ENCODE measurements at places on chromosomes 5 and 9. TPM values are rescaled to one million over a fixed set of nuclear protein-coding genes. Genes with fewer than 3 reads are reported as not detected.

DNA sequence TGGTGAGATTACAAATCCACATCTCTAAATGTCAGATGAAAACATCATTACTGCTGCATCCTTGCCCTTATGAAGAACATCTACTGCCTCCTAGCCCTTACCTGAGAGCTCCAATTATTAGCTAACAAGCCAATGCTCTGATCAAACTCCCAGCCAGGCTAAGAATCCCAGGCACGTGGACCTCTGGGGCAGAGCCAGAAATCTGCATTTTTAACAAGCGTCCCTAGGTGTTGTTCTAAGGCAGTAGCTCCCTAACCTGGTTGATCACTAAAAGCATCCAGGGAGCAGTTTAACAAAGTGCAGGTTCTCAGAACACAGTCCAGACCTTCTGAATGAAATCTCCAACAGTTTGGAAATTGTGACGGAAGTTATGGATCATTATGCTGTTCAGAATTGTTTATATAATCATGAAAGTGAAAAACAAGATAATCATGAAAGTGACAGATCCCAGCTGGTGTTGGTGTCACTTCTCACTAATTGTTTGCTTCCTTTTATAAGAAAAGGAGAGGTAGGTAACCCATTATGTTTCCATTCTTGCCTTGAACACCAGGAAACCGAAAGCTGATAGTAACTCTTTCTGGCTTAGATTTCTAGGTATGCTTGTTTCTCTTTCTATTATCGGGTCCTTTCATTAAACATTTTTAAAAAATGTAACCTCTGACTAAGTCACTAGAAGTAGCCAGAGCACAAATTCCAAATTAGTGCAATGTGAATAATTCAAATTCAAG lies 216.5 kb upstream of the NR4A3 start:
- no peak for DNase-seq
- no peaks in the 10 kb centered on the region for H3K27me3 ChIP-seq
- no peaks in the 10 kb centered on the region for H3K36me3 ChIP-seq
- H3K4me3 ChIP-seq = no peak overlapping the region
- no peak overlapping the region for H3K27ac ChIP-seq
- H3K4me1 ChIP-seq = no peaks in the 10 kb centered on the region

DNA sequence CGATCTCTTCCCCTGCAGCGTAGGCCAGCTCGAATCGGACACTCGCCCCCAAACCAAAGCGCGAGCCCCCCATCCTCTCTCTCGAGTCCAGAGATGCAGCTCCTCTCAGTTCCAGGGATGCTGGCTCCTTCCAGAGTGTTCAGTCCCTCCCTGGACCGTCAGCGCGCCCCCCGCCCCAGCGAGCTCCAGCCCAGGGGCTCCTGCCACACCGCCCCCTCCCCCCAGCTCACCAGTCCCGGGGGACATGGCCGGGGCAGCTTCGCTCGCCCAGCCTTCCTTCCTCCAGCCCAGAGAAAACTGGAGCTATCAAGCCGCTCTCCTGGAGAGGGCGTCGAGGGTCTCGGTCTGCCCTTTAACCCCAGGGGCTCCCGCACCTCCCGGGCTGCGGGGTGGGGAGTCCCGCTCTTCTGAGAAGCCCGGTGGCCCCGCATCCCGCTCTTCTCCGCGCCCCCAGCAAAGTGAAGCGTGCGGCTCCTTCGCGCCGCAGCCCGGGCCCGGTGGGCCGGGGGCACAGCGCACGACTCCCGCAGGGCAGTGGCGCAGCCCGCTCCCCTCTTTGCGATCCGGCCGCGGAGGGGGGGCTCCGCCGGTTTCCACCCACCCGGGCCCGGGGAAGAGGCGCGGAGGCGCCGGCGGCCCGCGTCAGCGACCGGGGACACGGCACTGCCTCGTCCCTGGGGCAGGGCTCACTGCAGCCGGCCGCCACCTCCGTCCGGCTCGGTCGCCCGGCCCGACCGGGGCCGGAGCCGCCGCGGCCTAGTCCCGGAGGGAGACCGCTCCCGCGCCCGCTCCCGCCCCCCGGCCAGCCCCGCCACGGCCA lies 587 bp downstream of the MIER3 start:
- peaks cover 3% of the 10 kb centered on the region for H3K4me1 ChIP-seq
- H3K27me3 ChIP-seq = peaks cover 18% of the 10 kb centered on the region
- peak overlapping the region; percentile 69 for H3K4me3 ChIP-seq
- H3K27ac ChIP-seq = peak overlapping the region; percentile 68
- peaks cover 5% of the 10 kb centered on the region for H3K36me3 ChIP-seq
- peak; percentile 28 for DNase-seq

GRCh38 chr9:109311731-109312130 lies 9.1 kb downstream of the EPB41L4B start:
- H3K4me1 ChIP-seq = no peaks in the 10 kb centered on the region
- peaks cover 43% of the 10 kb centered on the region for H3K27me3 ChIP-seq
- no peak for DNase-seq
- H3K4me3 ChIP-seq = no peak overlapping the region
- no peak overlapping the region for H3K27ac ChIP-seq
- no peaks in the 10 kb centered on the region for H3K36me3 ChIP-seq

GRCh38 chr5:64811050-64811640 lies 42.4 kb downstream of the CWC27 start:
- H3K36me3 ChIP-seq = no peaks in the 10 kb centered on the region
- H3K4me3 ChIP-seq = no peak overlapping the region
- H3K27ac ChIP-seq = no peak overlapping the region
- H3K27me3 ChIP-seq = no peaks in the 10 kb centered on the region
- H3K4me1 ChIP-seq = no peaks in the 10 kb centered on the region

- no peak overlapping the region for H3K27ac ChIP-seq
- no peak overlapping the region for H3K4me3 ChIP-seq
- H3K4me1 ChIP-seq = no peaks in the 10 kb centered on the region
- no peak for DNase-seq
Measured at GRCh38 chr5:54719384-54720283, 202.1 kb downstream of the SNX18 start.

DNA sequence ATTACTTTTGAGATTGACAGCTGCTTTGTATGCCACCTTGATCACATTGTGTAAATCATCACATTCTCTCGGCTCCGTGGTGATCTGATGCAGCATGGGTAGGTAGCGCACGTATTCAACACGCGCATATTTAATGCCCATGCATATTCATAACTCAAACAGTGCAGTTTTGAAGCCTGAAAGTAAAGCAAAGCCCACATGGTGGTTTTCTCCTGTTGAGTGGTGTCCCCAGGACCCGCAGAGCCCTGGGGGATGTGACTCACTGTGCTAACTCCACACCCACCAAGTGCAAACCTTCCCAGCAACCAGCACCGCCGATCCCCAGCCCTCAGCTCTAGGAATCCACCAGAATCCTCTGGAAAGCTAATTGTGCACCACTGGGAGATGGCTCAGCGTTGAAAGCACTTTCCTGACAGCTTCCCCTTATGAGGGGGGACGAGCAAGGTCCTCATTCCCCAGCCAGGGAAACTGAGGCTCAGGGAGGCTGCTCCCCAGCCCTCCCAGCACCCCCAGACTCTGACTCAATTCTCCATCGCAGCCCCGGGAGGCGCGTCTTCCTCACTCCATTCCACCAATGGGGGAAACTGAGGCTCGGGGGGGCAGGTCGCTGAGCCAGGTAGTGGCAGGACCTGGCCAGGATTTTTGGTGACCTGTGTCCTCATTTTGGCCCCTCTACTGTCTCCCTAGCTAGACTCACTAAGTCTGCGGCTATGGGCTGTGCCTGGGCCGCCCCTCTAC lies 46.4 kb downstream of the SARDH start:
- DNase-seq = no peak
- H3K27ac ChIP-seq = no peak overlapping the region
- H3K4me3 ChIP-seq = no peak overlapping the region
- H3K4me1 ChIP-seq = no peaks in the 10 kb centered on the region

- no peaks in the 10 kb centered on the region for H3K27me3 ChIP-seq
- no peaks in the 10 kb centered on the region for H3K36me3 ChIP-seq
- no peaks in the 10 kb centered on the region for H3K4me1 ChIP-seq
Measured at GRCh38 chr9:61674882-61675281, 485.0 kb downstream of the SPATA31A7 start.

DNA sequence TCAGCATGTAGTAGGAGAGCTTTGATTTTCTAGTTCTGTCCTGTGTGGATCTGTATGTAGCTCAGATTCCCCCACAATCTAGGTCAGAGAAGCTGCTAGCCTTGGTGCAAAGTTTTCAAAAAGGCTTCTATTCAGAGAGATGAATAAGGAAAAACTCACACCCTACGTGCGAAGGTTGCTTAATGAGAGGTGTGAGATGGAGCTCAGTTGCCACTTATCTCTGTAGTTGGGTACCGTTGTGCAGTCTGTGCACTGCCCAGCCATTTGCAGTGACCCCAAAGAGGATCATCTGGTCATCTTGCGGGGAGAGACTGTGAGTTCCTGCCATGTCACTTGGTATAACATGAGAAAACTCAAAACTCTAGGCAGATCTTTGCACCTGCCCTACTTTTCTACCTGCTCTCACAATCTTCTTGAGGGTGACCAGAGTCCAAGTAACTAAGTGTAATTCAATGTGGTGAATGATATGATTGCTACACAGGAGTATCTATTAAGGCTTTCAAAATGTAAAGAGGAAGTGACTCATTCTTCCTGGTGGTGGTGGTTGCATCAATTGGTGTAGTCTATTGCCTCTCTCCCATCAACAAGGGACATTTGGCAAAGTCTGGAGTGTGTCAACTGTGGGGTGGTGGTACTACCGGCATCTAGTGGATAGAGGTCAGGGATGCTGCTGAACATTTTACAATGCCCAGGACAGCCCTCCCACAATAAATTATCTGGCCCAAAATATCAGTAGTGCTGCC lies 65.2 kb downstream of the TMC1 start:
- no peaks in the 10 kb centered on the region for H3K4me1 ChIP-seq
- H3K27me3 ChIP-seq = no peaks in the 10 kb centered on the region
- DNase-seq = no peak
- no peak overlapping the region for H3K27ac ChIP-seq
- H3K36me3 ChIP-seq = no peaks in the 10 kb centered on the region
- H3K4me3 ChIP-seq = no peak overlapping the region

DNA sequence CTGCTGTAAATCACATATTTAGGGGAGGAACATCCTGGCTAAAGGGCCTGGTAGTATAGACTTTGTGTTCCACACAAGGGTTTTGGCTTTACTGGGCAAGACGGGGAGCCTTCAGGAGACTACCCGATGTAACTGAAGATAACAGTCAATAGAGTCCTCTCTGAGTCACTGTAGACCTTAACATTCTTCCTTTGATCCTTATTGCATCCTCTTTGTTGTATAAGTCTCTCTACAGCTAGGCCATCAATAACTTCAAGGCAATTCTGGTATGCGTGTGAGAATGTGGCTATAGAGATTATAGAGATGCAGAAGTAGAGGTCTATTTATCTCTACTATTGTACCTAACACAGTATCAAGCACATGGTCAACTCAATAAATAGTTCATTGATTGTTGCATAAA lies 67.3 kb upstream of the STK32A start:
- no peaks in the 10 kb centered on the region for H3K27me3 ChIP-seq
- H3K4me1 ChIP-seq = no peaks in the 10 kb centered on the region

- no peaks in the 10 kb centered on the region for H3K27me3 ChIP-seq
- H3K27ac ChIP-seq = no peak overlapping the region
- H3K4me3 ChIP-seq = no peak overlapping the region
- no peaks in the 10 kb centered on the region for H3K36me3 ChIP-seq
Measured at GRCh38 chr9:19931098-19931890, 142.5 kb upstream of the SLC24A2 start.

DNA sequence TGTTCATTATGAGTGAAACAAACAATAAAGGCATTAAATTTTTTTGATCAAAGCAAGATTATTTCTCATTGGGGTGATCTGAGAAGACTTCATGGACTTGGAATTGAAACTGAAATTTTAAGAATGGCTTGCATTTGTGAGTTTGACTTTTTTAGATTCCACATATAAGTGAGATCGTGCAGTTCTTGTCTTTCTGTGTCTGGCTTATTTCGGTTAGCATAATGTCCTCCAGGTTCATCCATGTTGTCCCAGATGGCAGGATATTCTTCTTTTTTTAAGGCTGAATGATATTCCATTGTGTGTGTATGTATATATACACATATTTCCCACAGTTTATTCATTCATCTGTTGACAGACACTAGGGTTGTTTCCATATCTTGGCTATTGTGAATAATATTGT lies 716.5 kb downstream of the PRELID2 start:
- no peak for DNase-seq
- H3K4me3 ChIP-seq = no peak overlapping the region
- H3K27ac ChIP-seq = no peak overlapping the region
- H3K36me3 ChIP-seq = no peaks in the 10 kb centered on the region
- no peaks in the 10 kb centered on the region for H3K27me3 ChIP-seq

GRCh38 chr5:30401479-30402058 lies 791.9 kb upstream of the CDH6 start:
- no peak overlapping the region for H3K27ac ChIP-seq
- no peaks in the 10 kb centered on the region for H3K36me3 ChIP-seq
- H3K4me3 ChIP-seq = no peak overlapping the region
- no peaks in the 10 kb centered on the region for H3K27me3 ChIP-seq

DNA sequence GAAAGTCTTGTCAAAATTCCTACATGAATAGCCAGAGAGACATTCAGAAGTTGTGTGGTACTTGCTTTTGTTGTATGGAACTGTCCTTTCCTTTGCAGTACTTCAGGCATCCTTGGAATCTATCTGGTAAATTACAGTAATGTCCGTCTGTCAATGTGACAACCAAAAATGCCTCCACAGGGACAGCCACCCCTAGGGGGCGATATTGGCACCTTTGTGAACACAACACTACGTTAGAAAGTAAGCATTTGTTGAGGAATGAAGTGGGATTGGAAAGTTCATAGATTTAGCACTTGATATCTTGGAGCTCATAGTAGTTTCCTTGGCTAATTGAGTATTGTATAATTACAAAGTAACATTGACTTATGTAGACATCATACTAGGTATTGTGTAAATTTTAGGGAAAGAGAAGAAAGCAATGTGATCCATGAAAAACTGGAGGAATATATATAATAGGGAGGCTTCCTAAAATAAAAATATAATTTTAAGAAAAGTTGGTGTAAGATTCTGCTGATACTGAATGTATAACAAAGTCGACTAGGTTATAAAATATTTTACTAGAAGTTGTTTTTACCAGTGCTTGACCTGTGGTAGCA lies 32.7 kb downstream of the TMEFF1 start:
- DNase-seq = no peak
- H3K36me3 ChIP-seq = no peaks in the 10 kb centered on the region
- no peaks in the 10 kb centered on the region for H3K27me3 ChIP-seq
- no peak overlapping the region for H3K27ac ChIP-seq

DNA sequence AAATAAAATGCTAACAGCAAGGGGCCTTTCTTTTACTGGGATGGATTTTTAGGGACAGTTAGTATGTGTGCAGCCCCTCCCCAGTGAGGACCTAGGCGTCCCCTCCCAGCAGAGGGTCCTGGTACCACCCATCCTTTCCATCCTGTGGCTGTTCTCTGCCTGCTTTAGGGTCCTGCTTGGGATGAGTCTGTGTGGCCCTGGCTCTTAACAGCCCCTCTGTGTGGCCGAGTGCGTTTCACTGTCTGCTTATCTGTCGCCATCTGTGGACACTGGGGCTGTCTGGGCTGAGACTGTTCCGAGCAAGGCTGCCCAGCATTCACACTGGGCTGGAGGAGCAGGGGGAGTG lies 17.0 kb downstream of the WNK2 start:
- peaks cover 30% of the 10 kb centered on the region for H3K4me1 ChIP-seq
- peaks cover 4% of the 10 kb centered on the region for H3K27me3 ChIP-seq

- H3K36me3 ChIP-seq = no peaks in the 10 kb centered on the region
- no peak overlapping the region for H3K27ac ChIP-seq
- H3K27me3 ChIP-seq = no peaks in the 10 kb centered on the region
- no peak overlapping the region for H3K4me3 ChIP-seq
Measured at GRCh38 chr5:87755360-87755759, 342.6 kb upstream of the CCNH start.

The LCN12 gene
- 14.4 TPM for polyA plus RNA-seq

The SLC44A1 gene
- polyA plus RNA-seq = 11.6 TPM

The NDOR1 gene
- polyA plus RNA-seq = 20.4 TPM

The NUTM2F gene
- polyA plus RNA-seq = 0.05 TPM

The MRPS27 gene
- polyA plus RNA-seq = 27.9 TPM

The DEPDC1B gene
- polyA plus RNA-seq = 4.9 TPM

The SYK gene
- 22.2 TPM for polyA plus RNA-seq

The CORO2A gene
- polyA plus RNA-seq = 7.5 TPM

The SPINK13 gene
- 1.1 TPM for polyA plus RNA-seq

The F12 gene
- 1.2 TPM for polyA plus RNA-seq

The DAB2IP gene
- 8.4 TPM for polyA plus RNA-seq

The ARSI gene
- 0.59 TPM for polyA plus RNA-seq

Data from thymus (tissue), 14 donors.